ENCODE measurements at places on chromosomes 4 and X. TPM values are rescaled to one million over a fixed set of nuclear protein-coding genes. Genes with fewer than 3 reads are reported as not detected.

GRCh38 chr4:1784789-1785591 lies 8.1 kb upstream of the FGFR3 start:
- no peaks in the 10 kb centered on the region for H3K36me3 ChIP-seq
- DNase-seq, result peak; percentile 63
- H3K27ac ChIP-seq, result peak overlapping the region; percentile 64
- H3K4me1 ChIP-seq, result peaks cover 11% of the 10 kb centered on the region
- H3K4me3 ChIP-seq, result no peak overlapping the region
- H3K27me3 ChIP-seq, result no peaks in the 10 kb centered on the region

Gene ANOS1
- total RNA-seq, result 6.5 TPM

GRCh38 chrX:41634284-41634683 lies 54.5 kb upstream of the GPR34 start:
- H3K27me3 ChIP-seq, result no peaks in the 10 kb centered on the region
- no peaks in the 10 kb centered on the region for H3K4me1 ChIP-seq
- no peak overlapping the region for H3K4me3 ChIP-seq
- DNase-seq, result no peak

DNA sequence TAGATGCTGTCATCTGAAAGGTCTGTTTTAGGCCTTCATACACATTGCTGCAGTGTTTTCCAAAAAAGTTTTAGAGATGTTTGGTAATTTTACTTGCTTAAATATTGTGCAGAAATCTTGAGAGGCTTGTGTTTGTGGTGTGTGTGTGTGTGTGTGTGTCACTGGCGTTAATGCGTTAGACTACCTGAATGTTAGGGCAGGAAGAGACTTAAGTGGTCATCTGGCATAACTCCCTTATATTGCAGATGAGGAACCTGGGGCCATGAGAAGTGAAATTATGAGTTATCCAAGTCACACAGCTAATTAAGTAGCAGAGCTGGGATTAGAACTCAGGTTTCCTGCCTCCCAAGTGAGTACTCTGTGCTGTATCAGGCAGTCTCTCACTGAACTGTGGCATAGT lies 1.4 kb downstream of the LSM6 start:
- peak overlapping the region; percentile 93 for H3K4me3 ChIP-seq
- H3K27ac ChIP-seq, result no peak overlapping the region
- peaks cover 53% of the 10 kb centered on the region for H3K4me1 ChIP-seq
- H3K27me3 ChIP-seq, result no peaks in the 10 kb centered on the region
- no peaks in the 10 kb centered on the region for H3K36me3 ChIP-seq

DNA sequence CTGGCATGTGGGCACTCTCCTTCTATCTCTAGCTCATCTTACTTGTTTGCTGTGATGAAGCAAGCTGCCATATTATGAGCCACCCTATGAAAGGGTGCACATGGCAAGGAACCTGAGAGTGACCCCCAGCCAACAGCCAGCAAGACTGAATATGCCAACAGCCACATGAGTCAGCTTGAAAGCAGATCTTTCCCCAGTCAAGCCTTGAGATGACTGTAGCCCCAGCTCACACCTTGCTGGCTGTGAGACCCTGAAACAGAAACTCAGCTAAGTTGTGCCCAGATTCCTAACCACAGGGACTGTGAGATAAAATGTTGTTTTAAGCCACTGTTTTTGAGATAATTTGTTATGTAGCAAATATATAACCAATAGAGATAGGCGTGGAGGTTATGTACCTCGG lies 36.2 kb downstream of the KDM5C start:
- no peaks in the 10 kb centered on the region for H3K27me3 ChIP-seq
- H3K4me1 ChIP-seq, result no peaks in the 10 kb centered on the region
- H3K36me3 ChIP-seq, result peaks cover 16% of the 10 kb centered on the region
- H3K27ac ChIP-seq, result no peak overlapping the region

GRCh38 chr4:31662951-31663350 lies 942.8 kb downstream of the PCDH7 start:
- H3K27me3 ChIP-seq, result no peaks in the 10 kb centered on the region
- H3K36me3 ChIP-seq, result no peaks in the 10 kb centered on the region
- DNase-seq, result no peak
- no peak overlapping the region for H3K4me3 ChIP-seq
- no peaks in the 10 kb centered on the region for H3K4me1 ChIP-seq

Gene HPRT1
- 8.1 TPM for total RNA-seq

Gene PPP1R2C
- not detected for total RNA-seq

GRCh38 chr4:64814616-64815015 lies 405.4 kb upstream of the TECRL start:
- H3K4me3 ChIP-seq, result no peak overlapping the region
- H3K4me1 ChIP-seq, result no peaks in the 10 kb centered on the region
- no peak for DNase-seq
- H3K27me3 ChIP-seq, result no peaks in the 10 kb centered on the region
- no peak overlapping the region for H3K27ac ChIP-seq

Gene RPA4
- 0.19 TPM for total RNA-seq

Gene KDM6A
- total RNA-seq, result 20.1 TPM

DNA sequence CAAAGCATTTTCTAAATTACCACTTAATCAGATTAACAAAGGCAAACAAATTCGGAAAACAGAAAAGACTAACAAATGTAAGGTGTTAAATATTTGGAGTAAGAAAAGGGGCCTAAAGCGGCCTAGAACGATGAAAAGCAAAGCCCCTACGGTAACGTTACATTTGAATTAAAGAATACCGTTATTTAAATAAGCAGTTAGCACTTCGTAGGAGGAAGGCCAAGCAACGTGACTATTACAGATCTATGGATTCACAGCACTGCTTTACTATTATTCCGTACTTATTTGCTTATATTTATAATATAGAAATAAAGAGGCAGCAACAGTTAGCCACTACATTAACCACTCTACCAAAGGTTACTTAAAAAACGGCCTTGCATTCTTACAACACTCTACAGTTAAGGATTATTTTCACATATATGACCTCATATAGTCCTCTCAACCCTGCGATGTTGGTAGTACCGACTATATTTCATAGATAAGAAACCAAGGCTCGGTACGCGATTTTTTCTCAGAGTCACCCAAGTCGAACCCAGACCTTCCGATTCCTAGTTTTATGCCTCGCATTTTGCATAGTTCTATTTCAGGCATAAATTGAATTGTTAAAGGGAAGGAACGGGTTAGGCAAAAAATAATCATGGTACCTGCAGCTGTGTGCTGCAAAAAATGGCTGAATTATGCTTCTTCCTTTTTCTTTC lies 2.9 kb downstream of the KLHL15 start:
- peak overlapping the region; percentile 64 for H3K27ac ChIP-seq
- no peak for DNase-seq
- no peaks in the 10 kb centered on the region for H3K36me3 ChIP-seq
- H3K27me3 ChIP-seq, result peaks cover 9% of the 10 kb centered on the region
- H3K4me1 ChIP-seq, result no peaks in the 10 kb centered on the region

Gene FMR1NB
- not detected for total RNA-seq

DNA sequence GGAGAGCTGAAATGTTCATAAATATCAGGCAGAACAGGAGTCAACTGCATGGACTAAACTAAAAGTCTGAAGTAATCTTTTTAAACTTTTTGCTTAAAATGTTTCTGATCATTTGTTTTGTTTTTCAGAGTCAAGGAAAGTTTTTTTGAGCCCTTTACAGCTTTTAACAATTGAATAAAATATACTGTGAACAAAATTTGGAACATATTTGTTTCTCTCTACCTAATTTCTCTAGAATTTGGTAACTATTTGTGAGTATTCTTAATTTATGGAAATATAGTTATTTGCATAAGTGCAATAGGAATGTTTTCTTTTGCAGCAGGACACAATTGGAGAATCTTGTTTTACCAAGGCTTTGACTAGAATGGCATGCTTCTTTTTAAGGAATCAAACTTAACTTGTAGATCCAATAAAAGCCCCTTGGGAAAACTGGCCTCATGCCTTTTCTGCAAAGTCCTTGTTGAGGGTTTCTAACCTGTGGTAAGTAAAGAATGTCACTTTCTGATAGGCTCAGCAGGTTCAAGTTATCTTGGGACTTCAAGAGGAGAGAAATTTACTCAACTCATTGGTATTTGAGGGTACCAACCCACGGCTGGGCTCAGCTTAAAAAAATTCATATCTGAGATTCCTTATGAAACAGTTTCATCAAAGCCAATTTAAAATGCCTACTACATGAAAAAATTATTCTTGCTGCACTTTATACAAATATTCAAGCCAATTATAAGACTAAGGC lies 91.5 kb downstream of the UPRT start:
- H3K4me3 ChIP-seq, result no peak overlapping the region
- no peak overlapping the region for H3K27ac ChIP-seq
- DNase-seq, result no peak
- H3K4me1 ChIP-seq, result no peaks in the 10 kb centered on the region
- peaks cover 17% of the 10 kb centered on the region for H3K27me3 ChIP-seq

DNA sequence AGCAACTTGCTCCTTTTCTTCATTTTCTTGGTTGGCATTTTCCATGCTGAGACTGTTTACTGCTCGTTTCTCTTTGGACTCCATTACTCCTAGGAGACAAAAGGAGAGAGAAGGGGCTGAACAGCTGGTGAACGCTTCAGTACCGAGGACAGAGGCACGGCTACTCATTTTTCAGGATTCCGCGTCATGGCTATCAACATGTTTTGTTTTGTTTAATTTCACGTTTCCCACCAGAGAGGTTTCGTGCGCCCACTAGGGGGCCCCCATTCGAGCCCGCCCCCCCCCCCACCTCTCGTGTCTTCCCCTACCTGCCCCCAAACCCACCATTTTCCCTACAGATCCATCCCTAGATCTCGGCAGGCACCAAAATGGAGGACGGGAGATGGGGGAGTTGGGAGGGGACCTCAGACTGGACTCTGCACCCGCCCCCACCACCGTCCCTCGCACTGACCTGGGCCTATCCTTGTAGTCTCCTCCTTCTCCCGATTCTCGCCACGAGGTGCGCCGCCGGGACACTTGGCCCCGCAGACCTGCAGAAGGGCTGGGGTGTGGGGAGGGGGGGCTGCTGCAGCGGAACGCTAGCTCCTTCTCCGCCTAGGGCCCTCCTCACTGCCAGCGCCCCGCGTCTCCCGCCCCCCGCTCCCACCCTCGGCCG lies 653 bp downstream of the BEX1 start:
- peak; percentile 20 for DNase-seq
- H3K27me3 ChIP-seq, result peaks cover 16% of the 10 kb centered on the region
- H3K27ac ChIP-seq, result no peak overlapping the region
- H3K4me3 ChIP-seq, result no peak overlapping the region

GRCh38 chr4:169201222-169202144 lies 69.3 kb downstream of the SH3RF1 start:
- no peak for DNase-seq
- H3K4me3 ChIP-seq, result no peak overlapping the region
- H3K27ac ChIP-seq, result no peak overlapping the region

GRCh38 chrX:148466292-148466691 lies 34.1 kb upstream of the AFF2 start:
- H3K4me1 ChIP-seq, result no peaks in the 10 kb centered on the region
- no peaks in the 10 kb centered on the region for H3K27me3 ChIP-seq
- H3K36me3 ChIP-seq, result no peaks in the 10 kb centered on the region
- DNase-seq, result no peak
- no peak overlapping the region for H3K4me3 ChIP-seq

Gene SHROOM4
- total RNA-seq, result 8.7 TPM

Gene EDNRA
- total RNA-seq, result 2.4 TPM

GRCh38 chrX:68692651-68693050 lies 45.2 kb downstream of the STARD8 start:
- no peaks in the 10 kb centered on the region for H3K36me3 ChIP-seq
- peaks cover 3% of the 10 kb centered on the region for H3K4me1 ChIP-seq
- H3K4me3 ChIP-seq, result no peak overlapping the region
- peak overlapping the region; percentile 34 for H3K27ac ChIP-seq

GRCh38 chr4:154807042-154807630 lies 26.1 kb downstream of the RBM46 start:
- H3K4me3 ChIP-seq, result no peak overlapping the region
- H3K4me1 ChIP-seq, result no peaks in the 10 kb centered on the region
- no peaks in the 10 kb centered on the region for H3K36me3 ChIP-seq
- no peak for DNase-seq
- H3K27ac ChIP-seq, result no peak overlapping the region
- no peaks in the 10 kb centered on the region for H3K27me3 ChIP-seq

Gene CT47B1
- total RNA-seq, result not detected

Gene PLXNA3
- total RNA-seq, result 46.3 TPM

Gene ZCCHC18
- not detected for total RNA-seq

GRCh38 chr4:176534566-176534965 lies 214.8 kb downstream of the SPCS3 start:
- no peak overlapping the region for H3K27ac ChIP-seq
- H3K4me1 ChIP-seq, result peaks cover 3% of the 10 kb centered on the region
- no peaks in the 10 kb centered on the region for H3K27me3 ChIP-seq
- DNase-seq, result no peak

GRCh38 chrX:56462389-56462788 lies 101.0 kb upstream of the UBQLN2 start:
- peaks cover 3% of the 10 kb centered on the region for H3K27me3 ChIP-seq
- no peak overlapping the region for H3K27ac ChIP-seq
- DNase-seq, result no peak
- no peak overlapping the region for H3K4me3 ChIP-seq

Gene RADX
- total RNA-seq, result 6.8 TPM

Gene PCYT1B
- total RNA-seq, result 0.61 TPM

DNA sequence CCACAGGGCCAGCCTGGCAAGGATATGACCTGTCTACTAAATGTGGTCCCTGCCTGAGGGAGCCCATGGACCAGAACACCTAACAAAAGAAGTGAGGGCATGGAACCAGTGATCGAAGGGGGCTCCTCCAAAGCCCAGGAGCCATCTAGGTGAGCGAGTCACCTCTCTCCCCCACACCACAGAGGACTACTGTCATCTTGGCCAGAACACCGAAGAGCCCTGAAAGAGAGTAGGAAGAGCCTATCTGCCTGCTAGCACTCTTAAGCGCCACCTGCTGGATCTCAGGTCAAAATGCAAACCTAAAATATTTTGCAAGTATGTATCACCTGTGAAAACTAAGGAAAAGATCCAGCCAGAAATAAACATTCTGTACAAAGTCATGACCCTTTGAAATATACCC lies 137.9 kb upstream of the ZXDB start:
- no peak overlapping the region for H3K4me3 ChIP-seq
- no peaks in the 10 kb centered on the region for H3K4me1 ChIP-seq
- DNase-seq, result no peak
- H3K27ac ChIP-seq, result no peak overlapping the region
- no peaks in the 10 kb centered on the region for H3K27me3 ChIP-seq

DNA sequence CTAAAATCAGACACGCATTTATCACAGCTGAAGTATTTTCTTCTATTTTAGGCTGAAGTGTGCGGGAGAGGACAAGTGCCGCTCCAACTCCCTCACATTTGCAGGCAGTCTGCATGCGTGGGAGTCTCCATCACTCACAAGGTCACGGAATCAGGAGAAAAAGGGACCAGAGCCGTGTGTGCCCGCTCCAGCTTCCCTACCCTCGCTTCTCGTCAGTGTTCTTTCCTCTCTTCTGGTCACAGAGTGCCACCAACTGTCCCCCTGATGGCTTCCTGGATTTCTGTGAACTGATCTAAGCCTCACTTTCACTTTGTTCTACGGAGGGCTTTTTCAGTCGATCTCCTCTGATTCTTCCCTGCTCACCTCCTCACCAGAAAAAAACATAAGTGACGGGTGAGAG lies 407.4 kb upstream of the AADAT start:
- H3K4me1 ChIP-seq, result no peaks in the 10 kb centered on the region
- H3K27ac ChIP-seq, result no peak overlapping the region
- H3K36me3 ChIP-seq, result no peaks in the 10 kb centered on the region

- no peaks in the 10 kb centered on the region for H3K4me1 ChIP-seq
- no peak overlapping the region for H3K27ac ChIP-seq
- DNase-seq, result no peak
- H3K36me3 ChIP-seq, result no peaks in the 10 kb centered on the region
- no peak overlapping the region for H3K4me3 ChIP-seq
Observed at GRCh38 chr4:141657550-141658250, 21.3 kb downstream of the IL15 start.

GRCh38 chr4:82744284-82744968 lies 54.2 kb downstream of the SCD5 start:
- H3K36me3 ChIP-seq, result no peaks in the 10 kb centered on the region
- H3K27me3 ChIP-seq, result no peaks in the 10 kb centered on the region
- H3K4me1 ChIP-seq, result peaks cover 12% of the 10 kb centered on the region

All from adrenal gland (tissue), 19 donors.